ENCODE measurements at places on chromosomes 1 and 21. TPM values are rescaled to one million over a fixed set of nuclear protein-coding genes. Genes with fewer than 3 reads are reported as not detected.

The UBASH3A gene
- not detected for total RNA-seq

The CFAP107 gene
- total RNA-seq, result not detected

The LHX8 gene
- not detected for total RNA-seq

The RBM34 gene
- 33.5 TPM for total RNA-seq

The CNKSR1 gene
- total RNA-seq, result 1.3 TPM

The PTAFR gene
- 1.3 TPM for total RNA-seq

The RGS4 gene
- 5.0 TPM for total RNA-seq

The PITHD1 gene
- total RNA-seq, result 39.6 TPM

The ACTL8 gene
- not detected for total RNA-seq

DNA sequence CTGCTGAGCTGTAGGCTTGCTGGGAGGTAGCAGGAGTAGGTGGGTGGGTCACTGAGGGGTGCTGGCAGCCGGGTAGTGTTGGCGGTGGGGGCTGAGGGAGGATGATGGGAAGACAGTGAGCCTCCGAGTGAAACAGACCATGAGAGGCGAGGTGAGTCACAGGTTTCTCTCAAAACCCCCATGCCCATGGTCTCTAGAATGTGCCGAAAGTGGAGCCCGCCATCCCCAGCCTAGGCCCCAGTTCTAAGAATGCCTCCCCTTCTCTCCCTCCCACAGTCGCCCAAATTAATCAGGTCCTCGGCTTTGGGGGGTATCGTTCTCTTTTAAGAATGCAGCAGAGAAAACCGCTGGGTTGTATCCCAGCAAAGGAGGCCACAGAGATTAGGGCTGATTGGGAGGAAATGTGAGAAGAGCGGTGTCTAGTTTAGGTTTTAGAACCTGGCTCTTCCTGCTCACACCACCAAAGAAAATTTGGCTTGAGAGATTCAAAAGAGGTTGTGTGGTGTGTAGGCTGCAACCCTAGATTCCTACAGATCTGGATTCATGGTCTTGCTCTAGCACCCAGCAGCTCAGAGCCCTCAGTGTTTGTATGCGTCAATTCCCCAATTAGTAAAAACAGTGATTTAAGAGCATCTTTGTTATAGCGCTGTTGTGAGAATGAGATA is 27.7 kb upstream of the IL19 start:
- no peak for DNase-seq

- no peak for DNase-seq
These were observed 37.2 kb downstream of the ZBTB17 start for GRCh38 chr1:15938628-15939161.

DNA sequence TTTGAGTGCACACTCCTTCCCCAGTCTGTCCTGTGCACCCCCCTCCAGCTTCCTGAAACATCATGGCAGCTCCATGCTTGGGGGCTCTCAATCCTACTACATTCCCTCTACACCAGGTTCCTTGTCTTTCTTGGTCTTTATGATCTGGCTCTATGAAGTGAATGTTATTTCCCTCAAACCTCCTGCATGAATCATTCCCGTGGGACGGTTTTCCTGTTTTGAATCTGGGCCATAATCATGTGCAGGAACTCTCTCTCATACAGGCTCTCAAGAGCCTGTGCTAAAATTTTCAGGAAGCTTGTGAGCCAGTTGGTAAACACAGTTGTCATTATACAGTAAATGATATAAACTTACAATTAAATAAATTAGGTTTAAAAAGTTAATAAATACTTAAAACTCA is 89.8 kb upstream of the KCNE2 start:
- DNase-seq, result no peak

- no peak for DNase-seq
These were observed 17.1 kb downstream of the HHIPL2 start for GRCh38 chr1:222530852-222531251.

DNA sequence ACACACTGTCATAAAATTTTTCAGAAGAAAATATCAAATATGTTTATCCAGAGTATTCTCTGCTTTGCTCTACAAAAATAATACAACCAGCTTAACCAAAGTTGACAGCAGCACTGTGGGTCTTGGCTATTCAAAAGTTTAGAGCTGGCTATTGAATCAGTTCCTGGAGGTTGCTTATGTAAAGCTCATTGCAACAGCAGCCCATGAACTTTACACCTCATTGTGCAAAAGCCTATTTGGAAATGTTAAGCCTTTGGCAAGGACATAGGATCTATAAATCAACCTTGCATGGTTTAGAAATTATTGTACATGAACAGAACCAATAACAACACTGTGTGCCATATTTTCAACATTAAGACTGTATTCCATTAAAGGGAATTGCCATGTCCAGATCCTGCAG is 714.9 kb downstream of the ADGRL2 start:
- DNase-seq, result no peak

DNA sequence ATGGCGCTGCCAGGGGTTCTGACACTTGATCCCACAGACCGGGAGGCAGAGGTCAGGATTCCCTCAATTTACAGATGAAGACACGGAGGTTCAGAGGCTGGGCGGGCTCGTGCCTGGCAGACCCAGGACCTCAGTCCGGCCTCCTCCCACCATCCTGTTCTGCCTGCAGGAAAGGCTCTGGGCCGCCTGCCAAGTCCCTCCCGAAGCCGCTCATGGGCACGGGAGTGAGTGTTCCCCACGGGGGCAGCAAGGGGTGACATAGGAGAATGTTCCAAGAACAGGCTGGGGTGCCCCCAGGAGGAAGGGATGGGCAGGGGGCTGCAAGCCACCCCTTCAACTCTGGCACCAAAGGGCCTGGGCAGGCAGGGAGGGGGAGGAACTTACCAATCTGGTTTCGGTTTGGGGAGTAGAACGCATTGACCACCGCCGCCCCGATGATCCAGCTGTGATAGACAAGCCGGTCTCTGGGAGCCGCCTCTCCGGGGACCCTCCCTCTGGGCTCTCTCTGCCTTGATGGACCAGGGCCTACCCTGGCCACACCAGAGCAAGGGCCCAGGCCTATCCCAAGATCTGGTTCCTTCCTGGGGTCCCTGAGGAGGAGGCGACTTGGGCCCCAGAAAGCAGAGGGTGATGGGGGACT is 7.5 kb downstream of the PRXL2B start:
- DNase-seq, result no peak

DNA sequence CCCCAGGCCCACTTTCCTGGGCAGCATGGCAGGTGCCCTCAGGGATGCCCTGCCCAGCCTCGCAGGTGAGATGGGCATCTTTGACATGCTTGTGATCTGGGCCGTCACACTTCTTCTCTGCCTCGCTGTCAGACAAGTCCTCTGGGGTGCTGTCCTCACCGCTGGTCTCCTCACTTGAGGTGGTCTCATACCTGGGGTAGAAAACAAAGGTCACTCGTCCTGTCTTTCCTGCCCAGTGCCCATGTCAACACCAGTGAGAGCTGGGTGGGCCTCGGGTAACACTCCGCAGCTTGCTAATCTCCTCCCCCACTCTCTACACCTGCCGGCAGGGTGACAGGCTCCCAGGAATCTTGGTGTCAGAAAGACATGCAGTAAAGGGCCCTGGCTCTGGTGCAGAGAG is 50.9 kb downstream of the KANK4 start:
- no peak for DNase-seq

GRCh38 chr21:36397606-36398005 is 12.4 kb downstream of the CHAF1B start:
- no peak for DNase-seq

DNA sequence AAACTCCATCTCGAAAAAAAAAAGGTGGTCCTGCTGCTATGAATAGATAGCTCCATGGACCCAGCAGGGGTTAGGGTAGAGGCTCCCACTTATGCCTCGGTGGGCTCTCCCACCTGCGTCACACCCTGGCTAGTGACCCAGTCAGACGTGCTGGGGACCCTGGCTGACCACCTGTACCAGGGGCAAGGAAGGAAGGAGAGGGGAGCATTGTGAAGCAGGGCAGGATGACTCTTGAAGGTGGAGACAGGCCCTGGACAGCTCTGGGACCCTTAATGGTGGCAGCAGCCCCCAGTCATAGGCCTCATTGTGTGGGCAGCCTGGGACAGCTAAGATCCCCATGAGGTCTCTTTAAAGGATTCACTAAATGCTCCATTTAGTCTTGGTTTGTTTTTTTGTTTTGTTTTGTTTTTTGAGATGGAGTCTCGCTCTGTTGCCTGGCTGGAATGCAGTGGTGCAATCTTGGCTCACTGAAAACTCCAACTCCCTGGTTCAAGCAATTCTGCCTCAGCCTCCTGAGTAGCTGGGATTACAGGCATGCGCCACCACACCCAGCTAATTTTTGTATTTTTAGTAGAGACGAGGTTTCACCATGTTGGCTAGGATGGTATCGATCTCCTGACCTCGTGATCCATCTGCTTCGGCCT is 10.4 kb upstream of the SNAPIN start:
- DNase-seq, result no peak

DNA sequence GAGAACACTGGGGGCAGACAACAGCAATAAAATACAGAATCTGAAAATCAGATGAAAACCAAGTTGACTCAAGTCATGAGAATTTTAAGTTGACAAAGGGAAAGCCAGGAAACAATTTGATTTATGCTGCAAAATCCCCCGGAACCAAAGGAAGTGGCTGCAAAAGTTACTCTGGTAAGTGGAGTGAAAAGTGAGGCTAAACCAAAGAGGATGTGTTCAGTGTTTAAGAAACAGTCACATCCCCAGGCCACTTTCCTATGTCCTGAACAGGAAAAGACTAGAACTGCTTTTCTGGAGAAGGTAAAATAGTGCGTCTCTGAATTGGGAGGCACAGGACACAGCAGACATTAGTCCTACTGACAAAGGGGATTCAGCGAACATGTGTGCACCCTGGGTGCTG is 5.9 kb downstream of the TARBP1 start:
- DNase-seq, result no peak

DNA sequence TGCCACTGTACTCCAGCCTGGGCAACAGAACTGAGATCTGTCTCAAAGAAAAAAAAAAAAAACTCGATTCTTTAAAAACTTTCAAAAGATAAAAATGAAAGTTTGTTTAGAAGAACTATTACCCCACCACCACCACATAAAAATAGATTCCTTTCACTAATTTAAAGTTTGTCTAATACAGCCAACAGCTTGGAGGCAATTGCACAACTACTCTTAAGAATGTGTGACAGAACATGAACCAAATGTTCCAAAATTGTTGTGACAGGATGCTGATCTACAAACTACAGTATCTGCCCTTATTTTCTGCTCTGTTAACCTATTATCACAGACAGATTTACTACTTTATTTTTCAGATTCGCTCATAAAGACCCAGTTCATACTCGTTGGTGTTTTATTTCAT is 5.5 kb upstream of the TGFBR3 start:
- no peak for DNase-seq

DNA sequence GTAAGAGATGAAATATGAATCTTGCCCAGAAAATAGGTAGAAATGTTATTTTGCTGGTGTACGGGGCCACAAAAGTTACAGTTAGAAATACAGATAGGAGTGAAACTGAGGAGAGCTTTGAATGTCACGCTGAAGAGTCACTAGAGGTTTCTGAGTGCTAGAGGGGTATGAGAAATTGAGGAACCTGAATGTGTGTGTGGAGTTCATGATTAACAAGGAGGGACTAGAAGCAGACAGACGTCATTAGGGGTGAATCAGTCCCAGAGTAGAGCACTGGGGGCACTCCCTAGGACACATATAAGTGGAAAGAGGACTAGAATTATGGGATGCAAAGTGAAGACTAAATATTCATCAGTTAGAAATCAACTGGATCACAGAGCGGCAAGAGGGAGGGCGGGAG is 188.9 kb upstream of the MAP1LC3C start:
- DNase-seq, result no peak

DNA sequence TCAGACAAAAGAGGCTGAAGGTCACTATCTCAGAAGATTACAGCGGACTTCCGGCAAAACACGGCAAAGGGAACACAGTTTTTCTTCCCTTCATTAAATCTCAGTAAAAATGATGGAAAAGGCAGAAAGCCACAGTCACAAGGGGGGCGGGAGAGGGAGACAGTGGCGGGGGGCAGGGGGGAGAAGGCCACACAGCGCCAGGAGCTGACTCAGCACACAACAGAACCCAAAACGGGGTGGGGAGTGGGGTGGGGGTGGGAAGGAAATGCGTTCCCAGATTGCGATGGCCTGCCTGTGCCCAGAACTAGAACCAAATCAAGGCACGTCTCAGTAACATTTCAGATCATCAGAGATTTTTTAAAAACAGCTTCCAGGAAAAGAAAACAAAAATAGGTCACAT is 13.4 kb downstream of the CFAP74 start:
- DNase-seq, result no peak

DNA sequence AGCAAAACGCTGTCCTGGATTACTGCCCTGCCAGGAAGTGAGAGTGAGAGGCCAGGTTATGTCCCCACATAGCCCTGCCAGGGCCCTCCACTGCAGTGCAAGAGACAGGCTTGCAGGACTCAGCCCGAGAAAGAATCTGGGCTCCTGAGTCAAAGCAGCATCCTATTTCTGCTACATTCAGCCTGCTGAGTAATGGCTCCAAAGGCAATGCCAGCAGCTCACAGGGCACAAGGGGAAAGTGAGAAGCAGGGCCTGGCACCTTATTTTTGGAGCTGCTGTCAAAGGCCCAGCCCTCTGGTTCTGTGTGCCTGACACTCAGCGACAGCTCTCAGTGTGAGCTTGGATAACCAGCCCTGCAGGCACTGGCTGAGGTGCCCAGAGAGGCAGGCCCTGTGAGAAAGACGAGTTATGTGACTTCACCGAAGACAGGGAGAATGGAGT is 83.9 kb downstream of the DTL start:
- DNase-seq, result peak; percentile 64

GRCh38 chr1:8629241-8630091 is 188.0 kb downstream of the RERE start:
- no peak for DNase-seq

DNA sequence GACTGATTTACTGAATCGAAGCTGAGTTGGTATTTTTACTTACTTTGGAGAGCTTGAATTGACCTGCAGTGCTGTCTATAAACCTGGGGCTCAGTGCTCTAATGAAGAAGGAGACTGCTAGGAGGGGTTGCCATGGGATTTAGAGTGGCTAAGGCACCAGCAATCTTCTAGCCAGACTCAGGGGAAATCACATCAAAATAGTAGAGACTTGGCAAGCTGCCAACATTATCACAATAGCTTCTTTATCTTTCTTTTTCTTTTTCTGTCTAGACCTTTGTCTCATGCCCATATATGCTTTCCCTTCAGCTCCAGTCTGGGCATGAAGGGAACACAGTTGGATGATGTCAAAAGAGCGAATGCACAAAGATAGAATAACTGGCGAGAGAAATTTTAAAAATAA is 301.1 kb upstream of the DPYD start:
- no peak for DNase-seq

- DNase-seq, result no peak
These were observed 97.3 kb downstream of the SUSD4 start for GRCh38 chr1:223266632-223267172.

GRCh38 chr1:86104606-86105532 is 51.7 kb downstream of the COL24A1 start:
- no peak for DNase-seq

- no peak for DNase-seq
These were observed 108.8 kb downstream of the NAV1 start for GRCh38 chr1:201647722-201648065.

Data from right atrium auricular region (tissue), 2 donors.